Activated naive CD8-positive, alpha-beta T cell treated with anti-CD3 and anti-CD28 coated beads for 36 hours (primary cell): ENCODE measurements at places on chromosomes 7 and 10.
A peak's percentile ranks its signal among the peaks of the same experiment; 100 is the strongest.

DNA sequence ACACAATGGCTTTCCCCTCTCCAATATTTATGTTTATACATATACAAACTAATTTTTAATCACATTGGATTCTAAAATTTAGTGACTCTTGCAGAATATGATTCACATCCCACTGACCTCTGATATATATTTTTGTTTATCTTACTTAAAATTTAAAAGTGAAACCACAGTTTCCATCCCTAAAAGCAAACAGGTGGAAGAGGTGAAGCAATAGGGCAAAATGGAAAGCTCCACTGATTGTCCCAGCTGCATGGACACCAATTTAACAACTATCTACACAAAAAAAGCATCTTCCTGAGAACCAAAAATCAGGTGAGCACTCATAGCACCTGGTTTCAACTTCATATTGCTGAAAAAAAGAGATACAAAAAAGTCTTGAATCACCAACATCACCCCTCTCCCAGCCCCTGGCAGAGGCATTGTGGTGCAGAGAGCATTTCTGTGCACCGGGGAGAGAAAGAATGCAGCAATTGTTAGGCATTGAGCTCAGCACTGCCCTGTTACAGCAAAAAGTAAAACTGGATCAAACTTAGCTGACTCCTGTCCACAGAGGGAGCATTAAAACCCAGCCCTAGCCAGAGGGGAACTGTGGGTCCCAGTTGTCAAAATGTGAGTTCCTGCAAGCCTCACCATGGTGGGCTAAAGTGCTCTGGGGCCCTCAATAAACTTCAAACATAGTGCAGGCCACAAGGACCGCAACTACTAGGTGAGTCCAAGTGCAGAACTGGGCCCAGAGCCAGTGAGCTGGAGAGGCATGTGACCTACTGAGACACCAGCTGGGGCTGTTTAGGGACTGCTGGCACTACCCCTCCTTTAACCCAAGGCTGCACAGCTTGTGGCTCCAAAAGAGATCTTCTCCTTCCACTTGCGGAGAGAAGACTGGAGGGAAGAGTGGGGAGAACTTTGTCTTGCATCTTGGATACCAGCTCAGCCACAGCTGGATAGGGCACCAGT, 92.1 kb downstream of the SIRT1 start:
- no peak for DNase-seq

GRCh38 chr10:11846542-11846941, 23.4 kb downstream of the PROSER2 start:
- DNase-seq = no peak

DNA sequence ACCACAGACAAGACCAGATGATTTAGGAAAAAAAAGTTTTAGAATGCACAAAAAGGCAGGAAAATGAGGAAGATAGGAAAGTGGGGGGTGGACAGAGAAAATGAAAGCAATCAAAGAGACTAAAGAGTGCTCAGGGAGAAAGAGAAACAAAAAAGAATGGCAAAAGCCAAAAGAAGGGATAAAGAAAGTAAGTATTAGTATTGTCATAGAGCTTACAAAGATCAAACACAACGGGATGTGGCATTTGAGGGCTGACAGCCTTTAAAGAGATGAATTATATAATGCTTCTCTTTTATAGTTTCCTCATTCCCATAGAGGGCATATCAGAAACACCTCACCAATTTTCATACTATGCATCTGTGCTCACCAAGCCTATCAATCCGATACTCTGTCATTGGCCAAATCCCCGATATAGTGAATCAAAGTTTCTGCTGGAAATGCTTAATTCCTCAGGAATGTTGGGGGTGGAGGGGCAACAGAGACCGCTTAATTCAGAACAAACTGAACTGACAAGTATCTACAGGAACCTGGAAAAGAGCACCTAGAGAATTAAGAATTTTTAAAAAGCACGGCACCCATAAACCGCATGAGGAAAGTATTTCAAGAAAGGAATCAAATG, 2.7 kb downstream of the COG5 start:
- no peak for DNase-seq

DNA sequence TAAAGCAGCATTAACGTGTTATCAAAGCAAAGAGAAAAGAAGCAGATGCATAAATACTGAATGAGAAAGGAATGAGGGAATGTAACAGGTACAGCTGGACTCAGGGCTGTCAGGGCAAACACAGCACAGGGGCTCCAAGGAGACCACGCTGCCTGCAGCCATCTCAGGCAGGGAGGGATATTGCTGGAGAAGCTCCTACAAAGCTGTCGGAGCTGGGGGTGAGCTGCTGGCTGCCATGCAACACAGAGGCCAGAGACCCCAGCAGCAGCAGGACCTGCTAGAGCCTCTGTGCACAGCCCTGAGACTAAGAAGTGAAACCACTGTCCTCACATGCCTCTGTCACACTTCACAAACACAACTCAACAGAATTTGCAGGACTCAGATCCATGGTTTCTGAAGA, 235.8 kb downstream of the DIP2C start:
- DNase-seq = no peak

- DNase-seq = no peak
Observed at GRCh38 chr10:92897916-92898315, 49.6 kb downstream of the EXOC6 start.

DNA sequence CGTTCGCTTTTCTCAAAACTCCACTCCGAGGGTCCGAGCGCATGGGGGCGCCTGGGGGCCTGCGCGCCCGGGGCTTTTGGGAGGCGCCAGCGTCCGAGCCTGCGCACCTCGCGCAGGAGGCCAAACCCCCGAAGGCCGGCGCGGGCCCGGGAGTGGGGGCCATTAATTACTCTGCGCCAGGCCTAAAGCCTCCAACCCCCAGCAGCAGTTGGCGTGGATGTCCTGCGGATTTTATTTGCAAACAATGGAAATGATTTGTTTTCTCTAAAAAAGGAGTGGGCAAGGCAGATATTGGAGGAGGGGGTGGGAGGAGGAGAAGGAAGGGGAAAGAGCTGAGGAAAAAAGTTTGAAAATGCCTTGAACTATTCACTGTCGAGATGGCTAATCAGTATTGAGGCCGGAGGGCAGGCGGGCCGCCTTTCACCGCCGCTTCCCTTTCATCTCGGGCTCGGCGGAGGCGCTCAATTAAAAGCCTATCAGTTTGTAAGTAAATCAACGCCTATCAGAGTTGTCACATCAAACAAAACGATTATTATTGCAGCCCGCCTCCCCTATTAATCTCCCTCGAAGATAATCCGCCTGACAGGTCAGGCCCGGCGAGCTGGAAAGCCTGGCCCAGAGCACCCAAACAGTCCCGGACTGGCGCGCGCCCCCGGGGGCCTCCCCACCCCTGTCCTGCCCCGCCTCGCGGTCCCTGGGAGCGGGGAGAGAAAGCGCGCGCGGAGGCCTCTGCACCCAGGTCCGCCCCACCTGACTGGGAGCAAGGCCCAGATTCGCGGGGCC, 3.4 kb upstream of the ZNF503 start:
- DNase-seq = no peak

GRCh38 chr10:30701451-30702173, 72.1 kb upstream of the LYZL2 start:
- DNase-seq = peak; percentile 83

DNA sequence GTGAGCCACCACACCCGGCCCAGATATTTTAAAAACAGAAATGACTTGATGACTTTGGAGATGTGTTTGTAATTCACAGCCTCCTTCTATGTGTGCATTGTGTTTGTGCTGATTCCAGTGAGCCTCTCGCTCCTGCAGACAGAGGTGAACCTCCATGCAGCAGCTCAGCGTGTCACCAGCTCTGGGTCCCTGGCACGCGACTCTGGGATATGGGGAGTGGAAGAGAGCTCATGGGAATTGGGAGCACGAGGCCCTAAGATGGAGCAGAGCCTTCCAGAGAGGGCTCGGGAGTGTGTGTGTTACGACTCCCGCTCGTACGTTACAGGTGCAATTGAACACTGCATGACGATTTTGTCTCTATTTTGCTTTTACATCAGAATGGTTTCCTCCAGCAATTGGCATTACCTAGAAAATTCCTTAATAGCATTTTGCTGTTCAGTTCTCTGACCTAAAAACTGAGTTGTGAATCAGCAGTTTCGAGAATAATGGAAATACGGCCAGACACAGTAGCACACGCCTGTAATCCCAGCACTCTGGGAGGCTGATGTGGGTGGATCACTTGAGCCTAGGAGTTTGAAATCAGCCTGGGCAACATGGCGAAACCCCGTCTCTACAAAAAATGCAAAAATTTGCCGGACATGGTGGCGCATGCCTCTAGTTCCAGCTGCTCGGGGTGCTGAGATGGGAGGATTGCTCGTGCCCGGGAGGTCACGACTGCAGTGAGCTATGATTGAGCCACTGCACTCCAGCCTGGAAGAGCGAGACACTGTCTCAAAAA, 204.6 kb downstream of the CUX1 start:
- no peak for DNase-seq

DNA sequence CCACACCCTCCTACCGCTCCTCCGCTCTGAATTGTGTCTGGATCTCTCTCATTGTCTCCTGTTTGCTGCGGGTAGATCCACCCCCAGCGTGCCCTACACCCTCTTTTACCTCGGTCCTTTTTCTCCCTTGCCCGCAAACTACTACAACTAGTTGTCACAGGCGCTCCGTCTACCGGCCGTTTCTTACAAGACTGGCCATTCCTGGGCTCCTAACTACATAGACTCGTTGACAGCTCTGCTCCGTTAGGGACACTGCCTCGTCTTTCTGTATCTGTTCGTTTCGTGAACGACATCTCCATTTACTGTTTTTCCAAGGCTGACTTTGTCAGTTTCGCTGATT, 786 bp downstream of the TAF3 start:
- DNase-seq = peak; percentile 9

DNA sequence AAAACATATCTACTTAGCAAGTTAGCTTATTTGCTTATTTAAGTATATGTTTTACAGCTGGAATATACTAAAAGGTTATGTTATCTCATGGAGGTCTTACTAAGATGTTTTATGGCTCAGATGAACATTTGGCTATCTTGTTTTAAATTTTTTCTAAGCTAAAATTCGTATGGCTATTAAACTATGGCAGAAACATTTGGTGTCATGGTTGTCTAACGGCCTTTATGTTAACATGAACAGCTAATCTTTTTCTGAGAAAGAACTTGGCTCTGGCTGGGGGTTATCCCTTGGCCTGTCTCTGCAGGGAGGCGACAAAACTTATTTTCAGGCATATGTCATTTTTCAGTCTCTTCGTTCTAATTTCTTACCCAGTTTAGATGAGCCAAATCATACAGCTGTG, 101.5 kb upstream of the MTPN start:
- no peak for DNase-seq

GRCh38 chr10:4100380-4100779, 315.4 kb upstream of the KLF6 start:
- no peak for DNase-seq

DNA sequence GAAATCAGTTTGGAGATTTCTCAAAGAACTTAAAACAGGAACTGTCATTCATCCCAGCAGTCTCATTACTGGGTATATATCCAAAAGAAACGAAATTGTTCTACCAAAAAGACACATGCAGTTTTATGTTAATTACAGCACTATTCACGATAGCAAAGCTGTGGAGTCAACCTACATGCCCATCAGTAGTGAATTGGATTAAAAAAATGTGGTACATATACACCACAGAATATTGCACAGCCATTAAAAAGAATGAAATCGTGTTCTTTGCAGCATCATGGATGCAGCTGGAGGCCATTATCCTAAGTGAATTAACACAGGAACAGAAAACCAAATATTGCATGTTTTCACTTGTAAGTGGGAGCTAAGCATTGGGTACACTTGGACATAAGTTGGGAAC, 158.9 kb downstream of the CDK14 start:
- no peak for DNase-seq

DNA sequence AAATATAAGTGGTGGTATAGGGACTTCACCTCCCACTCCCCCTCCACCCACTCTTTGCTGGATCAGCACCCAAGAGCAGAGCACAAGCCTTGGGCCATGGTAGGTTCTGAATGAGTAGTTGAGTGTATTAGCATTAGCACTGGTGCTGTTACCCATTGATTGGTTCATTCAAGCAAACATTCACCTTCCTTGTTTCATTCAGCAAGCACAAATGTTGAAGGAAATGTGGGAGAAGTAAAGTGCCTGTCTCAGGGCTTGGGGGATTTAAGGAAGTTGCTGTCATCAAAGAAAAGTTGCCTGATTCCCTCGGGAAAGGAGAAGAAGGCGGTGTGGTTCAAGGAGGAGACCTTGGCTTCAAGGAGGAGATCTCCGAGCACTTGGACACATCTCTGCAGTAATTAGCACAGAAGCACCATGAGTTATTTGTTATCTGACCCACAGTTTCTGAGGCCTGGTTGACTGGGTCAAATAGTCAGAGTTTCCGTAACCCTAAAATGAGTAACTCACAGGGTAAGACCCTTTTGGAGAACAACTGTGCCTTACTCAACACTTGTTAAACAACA, 17.3 kb downstream of the IL2RA start:
- no peak for DNase-seq

- no peak for DNase-seq
Observed at GRCh38 chr10:35304649-35305048, 31.7 kb upstream of the CCNY start.

GRCh38 chr7:149686011-149686410, 87.4 kb downstream of the ZNF467 start:
- DNase-seq = no peak

DNA sequence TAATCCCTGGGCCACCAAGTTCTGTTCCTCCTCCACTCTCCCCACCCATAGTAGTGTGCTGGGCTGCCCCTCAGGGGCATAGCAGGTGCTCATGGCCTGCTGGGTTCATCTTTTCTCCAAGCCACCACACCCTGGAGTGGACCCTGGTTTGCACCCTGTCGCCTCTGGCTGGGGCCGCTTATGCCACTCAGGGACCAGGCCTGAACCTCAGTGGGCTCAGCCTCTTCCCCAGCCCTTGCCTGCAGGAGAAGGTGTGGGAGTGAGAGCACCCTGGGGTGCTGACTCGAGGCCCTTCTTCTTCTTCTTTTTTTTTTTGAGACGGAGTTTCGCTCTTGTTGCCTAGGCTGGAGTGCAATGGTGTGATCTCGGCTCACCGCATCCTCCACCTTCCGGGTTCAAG, 10.2 kb downstream of the CLIP2 start:
- DNase-seq = no peak

- no peak for DNase-seq
Observed at GRCh38 chr10:128881086-128881485, 586.0 kb upstream of the MGMT start.
